Stimulated activated CD8-positive, alpha-beta memory T cell treated with anti-CD3 and anti-CD28 coated beads, Interleukin-2, amount 100 ng/mL, for 1 hour (primary cell): ENCODE measurements at places on chromosomes 3 and 15.

GRCh38 chr3:72444656-72445223 is 403.5 kb downstream of the SHQ1 start:
- no peak for DNase-seq

- DNase-seq = no peak
These were observed 1050.5 kb downstream of the ROBO2 start for GRCh38 chr3:78090382-78090781.

DNA sequence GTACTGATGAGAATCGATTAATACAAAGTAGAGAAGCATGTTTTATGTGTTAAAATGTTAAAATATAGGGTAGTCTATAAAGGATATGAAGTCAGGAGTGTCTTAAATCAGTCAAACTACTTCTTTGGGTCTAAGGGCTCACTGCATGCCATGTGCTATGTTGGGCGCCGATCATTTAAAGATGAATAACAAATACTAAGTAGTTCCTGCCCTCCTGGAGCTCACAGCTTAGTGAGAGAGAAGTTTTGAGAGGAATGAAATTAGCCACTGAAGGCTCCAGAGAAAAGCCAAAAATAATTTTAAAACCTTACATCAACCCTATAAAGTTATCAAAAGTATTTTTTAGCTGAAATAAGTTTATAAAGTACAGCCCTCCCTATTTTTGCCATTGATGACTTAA is 44.5 kb downstream of the BLM start:
- DNase-seq = no peak

- DNase-seq = no peak
These were observed 89.0 kb downstream of the DHX36 start for GRCh38 chr3:154235330-154235729.

GRCh38 chr15:65939901-65940617 is 70.8 kb downstream of the RAB11A start:
- DNase-seq = no peak

- no peak for DNase-seq
These were observed 227.6 kb upstream of the POU1F1 start for GRCh38 chr3:87503900-87504498.

GRCh38 chr3:35746492-35746891 is 107.2 kb downstream of the ARPP21 start:
- no peak for DNase-seq

DNA sequence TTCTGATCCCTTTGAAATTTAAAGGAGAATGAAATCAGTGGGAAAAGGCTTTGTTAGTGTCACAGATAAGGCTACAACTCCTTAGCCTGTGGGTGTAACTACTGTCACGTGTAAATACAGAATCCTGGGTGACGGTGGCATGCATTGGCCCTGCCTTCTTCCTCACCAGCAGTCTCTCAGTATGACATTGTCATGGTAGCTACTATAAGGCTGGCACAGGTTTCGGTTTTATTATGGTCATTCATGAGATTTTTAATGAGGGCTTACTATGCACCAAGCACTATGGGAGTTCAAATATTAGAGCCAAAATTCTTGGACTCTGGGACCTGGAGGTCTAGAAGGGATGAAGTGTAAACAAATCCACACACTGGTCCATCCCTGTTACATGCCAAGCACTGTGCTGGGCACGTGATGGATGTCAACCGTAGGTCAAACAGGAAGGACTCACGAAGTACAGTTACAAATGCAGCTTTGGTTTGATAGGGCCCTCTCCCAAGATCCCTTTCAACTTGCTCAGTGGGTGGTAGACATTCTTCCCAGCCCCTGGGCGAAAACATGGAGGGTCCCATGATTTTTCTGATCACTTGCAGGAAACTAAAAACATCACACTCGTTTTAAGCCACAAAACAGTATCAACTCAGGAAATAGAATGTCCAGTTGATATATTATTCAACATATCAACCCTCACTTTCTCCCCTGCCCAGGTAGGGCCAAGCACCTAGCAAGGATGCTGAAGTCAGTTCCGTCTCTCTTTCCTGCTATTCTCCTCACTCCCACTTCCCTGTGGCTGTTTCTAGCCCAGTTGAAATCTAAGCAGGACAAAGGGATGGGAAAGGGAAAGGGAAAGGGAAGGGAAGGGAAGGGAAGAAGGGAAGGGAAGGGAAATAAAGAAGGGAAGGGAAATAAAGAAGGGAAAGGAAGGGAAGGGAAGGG is 25.3 kb downstream of the BFSP2 start:
- no peak for DNase-seq

DNA sequence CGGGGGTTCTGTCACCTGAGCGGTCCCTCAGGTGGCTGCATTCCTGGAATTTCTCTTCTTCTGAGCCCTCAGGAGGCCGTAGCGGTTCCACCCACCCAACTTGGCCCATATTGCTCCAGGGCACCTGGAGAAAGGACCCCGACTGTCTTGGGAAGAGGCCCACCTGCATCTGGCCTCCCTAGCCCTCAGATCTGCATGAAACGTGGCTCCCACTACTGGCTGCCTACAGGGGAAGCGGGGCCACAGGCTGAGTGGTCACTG is 9.9 kb upstream of the ANPEP start:
- DNase-seq = no peak

GRCh38 chr3:119571688-119572087 is 7.6 kb upstream of the ADPRH start:
- no peak for DNase-seq

- no peak for DNase-seq
These were observed 76.1 kb upstream of the TPM1 start for GRCh38 chr15:62966294-62967078.

DNA sequence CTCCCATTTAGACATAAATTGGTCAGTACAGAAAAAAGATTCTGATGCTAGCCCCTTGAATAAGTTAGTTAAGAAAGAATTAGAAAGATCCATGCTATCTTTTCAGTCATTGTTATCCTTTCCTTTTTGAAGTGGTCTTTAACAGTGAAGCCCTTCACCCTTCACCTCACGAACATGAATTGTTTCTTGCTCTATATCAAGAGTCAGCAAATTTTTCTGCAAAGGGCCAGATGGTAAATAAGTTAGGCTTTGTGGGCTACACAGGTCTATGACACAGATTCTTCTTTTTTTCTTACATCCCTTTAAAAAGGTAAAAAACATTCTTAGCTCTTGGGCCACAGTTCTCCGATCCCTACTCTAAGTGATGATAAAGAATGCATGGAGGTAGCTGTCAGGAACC is 74.9 kb downstream of the DMXL2 start:
- DNase-seq = no peak

DNA sequence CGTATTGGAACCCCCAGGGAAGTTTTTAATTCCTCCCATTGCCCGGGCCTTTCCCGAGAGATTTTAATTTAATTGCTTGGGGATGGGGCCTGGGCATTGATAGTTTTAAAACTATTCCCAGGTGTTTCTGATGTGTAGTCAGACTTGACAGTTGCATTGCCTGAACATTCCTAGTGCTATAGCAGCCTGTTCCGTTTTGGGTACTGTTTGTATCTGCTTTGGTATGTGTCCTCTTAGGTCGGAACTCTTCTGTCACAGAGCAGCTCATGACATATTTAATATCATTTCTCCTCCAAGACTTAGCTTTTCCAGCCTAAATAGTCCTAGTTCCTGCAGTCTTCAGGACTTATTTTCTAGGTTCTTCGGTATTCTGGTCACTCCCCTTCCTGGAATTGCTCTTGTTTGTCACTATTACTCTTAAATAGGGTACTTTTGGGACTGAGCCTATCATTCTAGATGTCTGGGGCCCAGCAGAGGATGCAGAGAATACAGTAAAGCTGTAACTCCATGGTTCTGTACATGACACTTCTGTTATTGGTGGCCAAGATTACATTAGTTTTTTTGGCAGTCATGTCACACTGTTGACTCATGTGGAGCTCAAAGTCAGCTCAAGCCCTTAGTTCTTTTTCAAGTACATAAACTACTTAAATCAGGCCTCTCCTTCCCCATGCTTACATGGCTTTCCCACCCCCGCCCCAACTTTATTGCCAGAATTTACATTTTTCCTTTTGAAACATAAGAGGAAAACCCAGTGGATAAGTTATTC is 81.5 kb downstream of the BBX start:
- DNase-seq = no peak

- DNase-seq = no peak
These were observed 103.1 kb upstream of the TNIK start for GRCh38 chr3:171563298-171563697.

- DNase-seq = no peak
These were observed 985.6 kb downstream of the EPHA3 start for GRCh38 chr3:90092994-90093393.

DNA sequence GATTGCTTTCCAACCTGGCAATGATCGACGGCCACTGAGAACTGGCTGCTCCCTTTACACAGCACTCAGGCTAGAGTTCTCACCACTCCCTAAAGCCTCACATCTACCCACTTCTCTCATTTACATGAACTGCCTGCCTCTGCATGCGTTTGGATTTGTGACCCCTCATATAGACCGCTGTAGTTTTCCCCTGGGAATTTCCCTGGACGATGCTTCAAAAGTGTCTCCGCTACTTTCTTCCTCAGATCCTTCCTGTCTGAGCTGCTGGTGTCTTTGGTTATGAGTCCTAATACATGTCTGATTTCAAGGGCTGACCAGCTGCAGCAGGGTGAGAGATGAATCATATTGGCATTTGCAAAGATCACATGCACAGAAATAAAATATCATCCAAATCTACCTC is 116.7 kb upstream of the ETV5 start:
- DNase-seq = no peak

DNA sequence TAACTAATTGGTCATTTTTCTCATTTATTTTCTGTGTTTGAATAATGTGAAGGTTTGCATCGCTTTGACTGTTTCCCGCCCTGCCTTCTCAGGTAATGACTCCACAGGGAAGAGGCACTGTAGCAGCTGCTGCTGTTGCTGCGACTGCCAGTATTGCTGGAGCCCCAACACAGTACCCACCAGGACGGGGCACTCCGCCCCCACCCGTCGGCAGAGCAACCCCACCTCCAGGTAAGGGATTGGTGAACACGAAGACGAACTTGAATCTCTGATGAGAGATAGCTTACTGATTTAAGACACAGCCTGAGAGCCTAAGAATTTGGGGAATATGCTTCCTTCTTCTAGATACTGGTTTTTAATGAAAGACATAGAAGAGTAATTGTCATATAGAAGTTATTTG is 22.9 kb downstream of the SNRPN start:
- DNase-seq = no peak

GRCh38 chr3:177150970-177151627 is 46.2 kb downstream of the TBL1XR1 start:
- DNase-seq = no peak

- DNase-seq = no peak
These were observed 25.3 kb upstream of the GABRA5 start for GRCh38 chr15:26841514-26841913.

DNA sequence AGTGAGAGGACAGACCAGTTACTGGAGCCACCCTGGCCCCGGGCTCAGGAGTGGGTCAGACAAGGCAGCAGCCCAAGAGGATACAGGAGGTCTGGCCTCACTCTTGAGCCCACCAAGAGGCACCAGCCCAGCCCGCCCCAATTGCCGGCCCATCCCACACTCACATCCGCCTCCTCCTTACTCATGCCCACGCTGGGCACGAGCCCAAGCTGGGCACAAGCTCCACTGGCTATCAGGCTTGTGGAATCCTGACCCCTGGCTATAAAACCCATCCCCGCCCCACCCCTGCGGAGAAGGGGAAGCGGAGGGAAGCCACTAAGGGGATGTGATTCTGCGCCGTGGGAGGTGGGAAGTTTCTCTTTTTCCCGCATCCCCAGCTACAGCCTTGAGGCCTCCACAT is 25.9 kb downstream of the ADCY5 start:
- DNase-seq = no peak

- DNase-seq = no peak
These were observed 146.9 kb downstream of the KLF13 start for GRCh38 chr15:31473385-31474058.

- no peak for DNase-seq
These were observed 4.8 kb downstream of the ATP8B4 start for GRCh38 chr15:50113992-50114780.

- no peak for DNase-seq
These were observed 642 bp downstream of the COX5A start for GRCh38 chr15:74937272-74937589.

GRCh38 chr3:56132762-56133161 is 335.5 kb downstream of the ERC2 start:
- no peak for DNase-seq

- no peak for DNase-seq
These were observed 155.6 kb upstream of the NR2E3 start for GRCh38 chr15:71654720-71655174.

- DNase-seq = no peak
These were observed at the start of gene LTK for GRCh38 chr15:41513506-41514227. TSS of gene LTK (minus strand) at chr15:41513827. CDS start at chr15:41513709, 118 bp downstream.

DNA sequence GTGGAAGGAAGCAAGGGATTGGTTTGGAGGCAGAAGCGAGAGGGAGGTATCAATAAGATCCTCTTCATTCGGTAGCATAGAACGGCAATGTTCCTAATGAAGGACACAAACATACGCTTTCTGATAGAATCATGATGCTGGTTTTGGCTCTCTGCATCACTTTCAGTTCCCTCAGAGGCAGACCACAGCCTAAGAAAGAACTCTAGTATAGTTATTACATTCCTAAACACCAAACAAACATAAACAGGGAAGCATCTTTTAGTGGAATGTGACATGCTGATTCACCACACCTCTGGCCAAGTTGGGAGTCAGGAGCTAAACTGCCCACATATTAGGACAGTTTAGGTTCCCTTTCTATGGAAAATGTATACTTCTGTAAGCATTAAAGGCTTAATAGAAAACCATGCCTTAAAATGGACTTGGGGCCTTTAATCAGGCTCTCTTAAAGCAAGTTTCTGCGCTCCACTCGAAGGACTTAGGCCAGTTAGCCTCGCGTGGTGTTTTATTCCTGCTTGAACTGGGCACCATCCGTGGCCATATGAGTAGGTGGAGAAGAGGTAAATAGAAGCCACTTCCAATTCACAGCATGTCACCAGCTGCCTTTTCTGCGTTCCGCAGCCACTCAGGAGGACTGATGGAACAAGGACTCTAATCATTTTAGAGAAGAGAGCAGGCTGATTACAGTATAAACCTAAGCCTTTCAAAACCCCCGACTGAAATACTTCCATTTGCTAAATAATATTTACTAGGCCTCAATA is 53.7 kb downstream of the CD47 start:
- DNase-seq = no peak

DNA sequence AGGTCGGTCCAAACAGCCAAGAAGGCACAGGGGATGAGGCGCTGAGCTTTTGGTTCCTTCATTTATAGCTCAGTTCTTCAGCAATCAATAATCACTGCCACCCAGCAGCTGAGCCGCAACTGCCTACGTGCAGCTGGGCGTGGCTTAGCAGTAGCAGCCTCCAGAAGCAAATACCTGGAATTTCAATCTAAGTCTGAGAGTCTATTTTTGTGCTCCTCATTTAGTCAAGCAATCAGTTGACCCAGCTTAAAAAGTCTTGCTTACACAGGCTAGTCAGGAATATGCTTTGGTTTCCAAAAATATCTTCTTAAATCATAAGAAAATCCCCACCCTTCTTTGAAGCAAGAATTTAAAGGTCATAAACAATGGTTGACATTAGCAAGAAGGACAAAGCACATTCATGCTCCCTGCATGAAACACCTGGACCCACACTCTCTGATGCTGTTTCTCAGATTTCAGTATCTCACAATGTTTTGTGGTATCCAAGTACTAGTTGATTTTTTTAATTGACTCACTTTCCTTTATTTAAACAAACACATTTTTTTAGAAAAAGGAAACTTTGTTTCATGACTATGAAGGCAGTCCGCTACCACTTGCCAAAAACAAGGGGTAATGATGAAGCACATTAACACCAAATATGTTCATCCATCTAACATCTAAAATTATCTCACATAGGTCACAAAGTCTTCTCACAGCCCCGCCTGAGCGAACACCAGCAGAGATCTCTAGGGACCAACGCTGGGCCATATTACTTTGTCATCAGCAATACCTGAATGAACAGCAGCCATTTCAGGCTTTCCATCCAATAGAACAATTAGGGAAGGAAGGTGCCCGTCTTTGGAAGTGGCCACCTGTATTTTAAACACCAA is 106.1 kb downstream of the OXNAD1 start:
- no peak for DNase-seq
